ENCODE measurements at places on chromosomes 6 and 20.

DNA sequence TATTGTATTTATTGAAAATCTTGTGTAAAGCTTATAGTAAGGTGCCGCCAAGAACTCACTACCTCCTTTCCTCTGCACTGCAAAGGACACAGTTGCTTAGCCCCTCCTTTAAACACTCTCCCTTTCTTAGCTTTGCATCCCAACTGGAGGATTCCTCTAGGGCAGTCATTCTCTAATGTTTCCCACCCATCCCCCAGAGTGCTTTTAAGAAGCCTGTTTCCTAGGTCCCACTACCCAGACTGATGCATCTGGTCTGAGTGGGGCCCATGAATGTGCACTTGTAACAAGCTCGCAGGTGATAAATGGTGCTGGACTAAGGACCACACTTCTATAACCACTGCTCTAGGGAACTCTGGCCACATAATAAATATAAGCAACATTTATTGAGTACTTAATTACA lies 55.2 kb downstream of the B4GALT5 start:
- peak; percentile 66 for DNase-seq

GRCh38 chr20:14219801-14220461 lies 117.5 kb downstream of the FLRT3 start:
- DNase-seq = peak; percentile 94

DNA sequence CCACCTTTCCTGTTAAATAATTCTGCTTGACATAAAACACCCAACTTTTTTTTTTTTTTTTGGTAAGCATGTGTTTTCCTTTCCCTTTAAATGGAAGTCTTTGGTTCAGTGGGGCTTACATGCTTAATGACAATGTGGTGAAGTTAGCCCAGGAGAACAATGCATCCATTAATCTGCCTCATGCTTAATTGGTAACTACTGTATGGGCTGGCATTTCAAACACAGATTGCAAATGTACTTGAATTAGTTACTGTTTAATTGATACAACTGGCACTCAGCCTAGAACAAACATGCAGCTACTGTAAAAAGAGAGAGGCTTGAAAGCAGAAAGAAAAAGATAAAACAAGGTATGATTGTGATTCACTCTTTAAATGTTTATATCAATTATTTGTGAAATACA lies 483.6 kb upstream of the NOX3 start:
- no peak for DNase-seq

DNA sequence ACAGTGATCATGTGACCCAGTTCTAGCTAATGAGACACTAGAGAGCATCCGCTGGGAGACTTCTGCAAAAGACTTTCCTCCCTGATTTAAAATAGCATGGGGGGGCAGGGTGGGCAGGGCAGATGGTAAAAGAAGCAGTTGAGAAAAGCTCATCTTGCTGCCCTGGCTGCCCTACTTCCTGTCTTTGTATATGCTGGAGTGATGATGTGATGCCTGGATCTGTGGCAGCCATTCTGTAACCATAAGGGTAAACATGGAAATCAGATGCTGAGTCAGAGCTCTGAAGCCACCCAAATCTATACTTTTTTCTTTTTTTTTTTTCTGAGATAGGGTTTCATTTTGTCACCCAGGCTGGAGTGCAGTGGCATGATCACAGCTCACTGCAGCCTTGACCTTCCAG lies 25.4 kb downstream of the ZFP64 start:
- no peak for DNase-seq

GRCh38 chr20:19780261-19780660 lies 22.2 kb downstream of the RIN2 start:
- no peak for DNase-seq

DNA sequence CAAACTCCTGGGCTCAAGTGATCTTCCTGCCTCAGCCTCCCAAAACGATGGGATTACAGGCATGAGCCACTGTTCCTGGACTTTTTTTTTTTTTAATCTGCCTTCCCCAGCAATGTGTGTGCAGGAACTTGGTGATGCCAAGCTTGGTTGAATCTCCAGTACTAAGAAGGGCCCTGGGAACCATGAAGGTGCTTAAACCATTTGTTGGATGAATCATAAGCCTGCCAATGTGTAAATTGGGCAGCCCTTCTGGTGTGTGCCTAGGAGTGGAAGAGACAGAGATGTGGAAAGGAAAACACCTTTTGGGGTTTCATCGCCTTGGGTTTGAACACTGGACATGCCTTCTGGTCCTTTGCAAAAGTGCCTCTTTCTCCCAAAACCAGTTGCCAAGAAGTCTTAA lies 7.1 kb upstream of the SPO11 start:
- peak; percentile 35 for DNase-seq

GRCh38 chr20:39309458-39309857 lies 347.3 kb downstream of the DHX35 start:
- no peak for DNase-seq

DNA sequence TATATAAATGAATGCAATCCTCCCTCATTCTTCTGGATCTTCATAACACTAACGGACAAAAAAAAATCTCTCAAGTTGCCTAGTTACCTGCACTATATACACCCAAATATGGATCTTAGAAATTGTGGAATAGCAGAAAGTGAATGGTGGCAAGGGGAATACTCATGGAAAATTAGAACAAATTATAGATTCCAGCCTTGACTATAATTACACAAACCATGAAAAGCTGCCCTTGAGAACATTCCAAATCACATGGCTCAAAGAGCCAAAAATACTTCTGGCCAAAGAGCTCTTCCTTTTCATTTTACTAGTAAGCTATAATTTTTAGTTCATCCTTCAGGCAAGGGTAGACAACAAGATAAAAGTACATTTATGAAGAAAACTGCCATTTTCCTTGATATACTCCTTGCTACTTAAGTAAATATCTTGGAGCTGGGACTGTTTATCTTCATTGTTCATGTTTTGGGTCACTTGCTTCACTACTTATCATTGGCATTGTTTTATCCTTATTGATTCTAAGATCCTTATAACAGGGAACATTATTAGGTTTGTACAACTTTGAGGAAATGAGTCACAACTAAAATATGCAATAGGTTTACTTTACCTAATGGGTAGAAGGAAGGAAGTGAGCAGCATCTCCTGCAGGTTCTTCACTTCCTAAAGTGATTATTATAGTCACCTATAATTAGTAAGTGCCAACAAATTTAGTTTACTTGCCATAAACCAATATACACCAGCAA lies 6.4 kb upstream of the MTRES1 start:
- no peak for DNase-seq

GRCh38 chr6:66245231-66245630 lies 538.2 kb upstream of the EYS start:
- no peak for DNase-seq

GRCh38 chr20:15047042-15047441 lies 709.6 kb upstream of the FLRT3 start:
- no peak for DNase-seq

DNA sequence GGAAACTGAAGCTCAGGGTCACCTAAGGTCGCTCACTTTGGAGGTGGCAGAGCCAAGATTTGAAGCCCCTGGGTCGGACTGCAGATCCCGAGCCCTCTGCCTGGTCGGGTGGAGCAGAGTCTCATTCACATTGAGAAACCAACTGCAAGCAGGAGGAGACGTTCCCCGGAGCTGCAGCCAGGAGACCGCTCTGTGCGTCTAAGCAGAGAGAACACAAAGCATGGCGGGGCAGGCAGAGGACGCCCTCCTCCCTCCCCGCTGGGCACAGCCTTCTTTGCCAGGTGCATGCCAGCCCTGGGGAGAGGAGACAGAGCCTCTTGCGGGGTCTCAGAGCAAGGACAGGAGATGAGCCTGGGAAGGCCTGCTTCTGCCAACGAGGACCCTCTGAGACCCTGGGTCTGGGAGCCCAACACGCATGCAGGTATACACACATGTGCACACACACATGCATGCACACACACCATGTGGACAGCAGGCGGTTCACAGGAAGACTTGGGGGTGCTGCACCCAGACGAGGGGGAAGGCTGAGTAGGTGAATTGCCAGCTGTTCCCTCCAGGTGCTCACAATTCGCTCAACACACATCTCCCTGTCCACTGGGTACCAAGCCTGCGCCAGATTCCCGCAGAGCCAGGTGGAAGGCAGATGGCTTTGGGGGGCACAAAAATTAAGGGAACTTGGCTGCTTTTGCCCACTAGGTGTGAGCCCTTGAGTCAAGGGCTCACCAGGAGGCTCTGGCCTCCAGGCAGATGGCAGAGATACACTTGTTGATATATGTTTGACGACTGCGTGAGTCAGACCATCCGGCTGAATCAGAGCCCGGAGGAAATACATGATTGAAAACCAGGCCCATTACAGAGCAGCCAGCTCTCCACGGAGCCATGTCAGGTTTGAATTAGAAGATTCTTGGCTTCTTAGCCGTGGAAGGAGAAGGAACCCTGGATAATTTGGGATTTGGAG lies 5.5 kb upstream of the NTSR1 start:
- DNase-seq = no peak

DNA sequence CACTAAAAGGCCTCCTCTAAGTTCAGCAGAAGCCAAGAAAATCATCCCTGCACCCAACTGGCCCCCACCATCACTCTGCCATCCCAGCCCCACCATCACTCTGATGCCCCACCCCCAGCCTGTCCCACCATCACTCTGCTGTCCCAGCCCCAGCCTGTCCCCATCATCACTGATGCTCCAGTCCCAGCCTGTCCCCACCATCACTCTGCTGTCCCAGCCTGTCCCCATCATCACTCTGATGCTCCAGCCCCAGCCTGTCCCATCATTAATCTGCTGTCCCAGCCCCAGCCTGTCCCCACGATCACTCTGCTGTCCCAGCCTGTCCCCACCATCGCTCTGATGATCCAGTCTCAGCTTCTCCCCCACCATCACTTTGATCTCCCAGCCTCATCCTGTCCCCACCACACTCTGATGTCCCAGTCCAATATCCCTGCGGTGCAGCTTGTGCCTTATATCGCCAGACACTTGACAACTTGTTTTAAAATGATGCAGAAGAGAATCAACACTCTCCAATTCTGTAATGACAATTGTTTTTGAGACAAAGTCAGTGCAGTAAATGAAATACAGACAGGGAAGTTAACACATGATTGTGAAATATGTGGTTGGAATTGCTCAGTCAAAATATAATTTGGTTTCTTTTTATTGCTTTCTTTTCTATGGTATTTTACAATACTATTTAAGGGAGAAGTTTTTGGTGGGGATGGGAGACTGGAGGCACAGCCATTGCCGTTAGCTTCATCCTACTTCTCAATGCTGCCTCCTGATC lies 100.8 kb downstream of the TNFAIP3 start:
- DNase-seq = no peak

- DNase-seq = no peak
Observed at GRCh38 chr6:116144605-116145004, 18.7 kb upstream of the COL10A1 start.

Measured in endodermal cell (in vitro differentiated cells).